ENCODE measurements at places on chromosomes 3 and 15.

DNA sequence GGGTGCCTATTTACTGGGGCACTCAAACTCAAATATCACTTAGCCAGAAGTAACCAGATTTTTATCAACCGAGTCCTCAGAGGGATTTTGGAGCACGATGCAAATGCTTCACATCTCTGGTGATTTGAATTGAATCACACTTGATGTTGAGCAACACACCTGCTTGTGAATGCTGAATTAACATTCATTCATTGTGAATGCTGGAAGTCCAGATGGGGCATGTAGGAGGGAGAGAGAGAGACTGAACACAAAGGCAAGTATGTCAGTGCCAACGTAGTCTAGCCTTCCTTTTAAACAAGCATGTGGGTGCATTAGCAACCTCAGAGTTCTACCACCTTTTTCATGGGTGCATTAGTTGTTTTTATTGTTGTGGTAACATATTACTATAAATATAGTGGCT, 156.2 kb downstream of the ADAMTSL3 start:
- no peak for DNase-seq

DNA sequence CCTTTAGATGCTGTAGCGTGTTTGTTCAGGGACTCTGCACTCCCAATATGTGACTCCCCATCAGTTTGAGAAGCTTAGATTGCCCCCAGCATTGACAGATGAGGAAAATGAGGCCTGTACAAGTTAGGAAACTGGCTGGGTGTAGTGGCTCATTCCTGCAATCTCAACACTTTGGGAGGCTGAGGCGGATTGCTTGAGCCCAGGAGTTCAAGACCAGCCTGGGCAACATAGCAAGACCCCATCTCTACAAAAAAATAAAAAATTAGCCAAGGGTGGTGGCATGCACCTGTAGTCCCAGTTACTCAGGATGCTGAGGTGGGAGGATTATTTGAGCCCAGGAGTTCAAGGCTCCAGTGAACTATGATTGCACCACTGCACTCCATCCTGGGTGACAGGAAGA, 14.0 kb upstream of the PTPN23 start:
- DNase-seq = no peak

- no peak for DNase-seq
Observed at GRCh38 chr3:146543461-146544001, 876 bp downstream of the PLSCR1 start.

GRCh38 chr15:60400944-60401343, 3.2 kb upstream of the ANXA2 start:
- DNase-seq = no peak

DNA sequence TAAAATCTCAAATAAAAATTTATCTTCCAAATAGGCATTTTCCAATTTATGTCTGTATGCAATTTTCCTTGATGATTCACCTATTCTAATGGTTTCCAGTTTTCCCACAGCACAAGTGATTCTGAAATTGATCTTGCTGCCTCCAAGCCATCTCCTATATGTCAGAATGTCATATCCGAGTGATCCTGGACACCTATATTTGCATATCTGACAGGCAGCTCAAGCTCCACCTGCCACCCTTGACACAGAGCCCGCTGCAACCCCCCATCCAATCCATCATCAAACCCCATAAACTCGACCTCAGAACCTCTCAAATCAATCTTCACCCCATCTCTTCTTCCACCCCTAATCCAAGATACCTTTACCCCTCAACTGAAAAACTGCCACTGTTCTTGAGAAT, 579.5 kb downstream of the EPHB1 start:
- DNase-seq = no peak

DNA sequence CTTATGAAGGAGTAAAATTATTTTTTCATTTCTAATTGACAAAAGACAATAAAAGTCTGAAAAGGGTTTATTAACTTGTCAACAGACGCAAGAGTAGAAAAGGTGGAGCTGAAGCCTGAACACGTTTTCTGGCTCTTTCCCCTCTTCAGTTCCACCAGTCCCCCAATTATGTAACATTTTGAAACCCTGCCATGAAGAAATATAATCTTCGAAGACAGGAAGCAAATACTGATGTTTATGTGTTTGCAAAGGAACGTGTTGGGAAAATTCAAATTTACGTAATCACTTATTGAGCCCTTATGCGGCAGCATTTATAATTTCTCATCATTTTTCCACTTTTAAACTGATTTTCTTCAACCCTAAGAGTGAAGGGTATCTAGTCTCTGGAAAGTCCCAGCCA, 767 bp downstream of the AP3S2 start:
- DNase-seq = no peak

DNA sequence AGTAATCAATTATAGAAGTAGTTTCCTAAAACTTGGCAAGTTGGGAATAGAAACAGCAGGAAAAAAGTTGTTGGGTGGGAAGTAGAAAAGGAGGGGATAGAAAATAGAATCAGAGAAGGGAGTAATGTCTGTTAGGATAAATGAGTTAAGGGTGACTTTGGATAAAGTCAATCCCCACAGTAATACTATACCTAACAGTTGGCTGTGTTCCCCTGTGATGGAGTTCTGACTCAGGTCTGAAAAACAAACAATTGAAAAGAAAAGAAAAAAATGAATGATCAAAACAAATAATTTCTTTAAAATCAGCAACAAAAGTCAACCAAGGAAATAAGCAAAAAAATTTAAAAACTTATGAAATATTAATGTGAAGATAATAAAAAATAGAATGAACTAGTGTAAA, 50.3 kb downstream of the EMC4 start:
- DNase-seq = no peak

DNA sequence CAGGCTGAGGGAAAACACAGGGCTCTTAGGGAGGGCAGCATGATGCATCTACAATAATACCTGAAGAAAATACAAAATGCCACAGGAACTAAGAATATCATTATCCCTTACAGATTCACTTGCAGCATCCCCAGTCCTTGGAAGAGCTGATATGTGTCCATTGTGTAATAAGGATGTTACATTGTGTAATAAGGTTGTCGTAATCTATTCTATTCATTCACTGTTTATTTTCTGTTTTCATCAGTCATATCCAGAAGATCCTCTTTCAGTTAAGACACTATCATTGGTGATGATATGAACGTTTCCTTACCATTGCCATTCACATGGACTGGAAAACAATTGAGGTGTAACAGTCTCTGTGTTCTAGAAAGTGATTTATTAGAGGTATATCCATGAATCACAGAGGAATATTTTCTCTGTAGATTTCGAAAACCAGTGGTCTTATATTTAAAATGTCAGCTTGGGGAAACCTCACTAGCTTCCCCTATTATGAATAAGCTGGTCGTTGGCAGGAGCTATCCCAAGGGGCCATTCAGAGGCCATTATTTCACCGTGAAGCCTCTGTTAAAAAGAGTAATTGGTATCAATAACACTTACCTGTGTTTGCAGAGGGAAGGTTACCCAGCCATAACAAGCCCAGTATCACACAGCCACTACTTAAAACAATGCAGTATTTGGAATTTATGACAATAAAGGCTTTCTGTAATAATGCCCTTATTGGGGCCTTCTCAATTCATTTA, 241.1 kb downstream of the ZNF385D start:
- no peak for DNase-seq

- DNase-seq = no peak
Observed at GRCh38 chr3:129485721-129486663, 42.4 kb upstream of the RHO start.

DNA sequence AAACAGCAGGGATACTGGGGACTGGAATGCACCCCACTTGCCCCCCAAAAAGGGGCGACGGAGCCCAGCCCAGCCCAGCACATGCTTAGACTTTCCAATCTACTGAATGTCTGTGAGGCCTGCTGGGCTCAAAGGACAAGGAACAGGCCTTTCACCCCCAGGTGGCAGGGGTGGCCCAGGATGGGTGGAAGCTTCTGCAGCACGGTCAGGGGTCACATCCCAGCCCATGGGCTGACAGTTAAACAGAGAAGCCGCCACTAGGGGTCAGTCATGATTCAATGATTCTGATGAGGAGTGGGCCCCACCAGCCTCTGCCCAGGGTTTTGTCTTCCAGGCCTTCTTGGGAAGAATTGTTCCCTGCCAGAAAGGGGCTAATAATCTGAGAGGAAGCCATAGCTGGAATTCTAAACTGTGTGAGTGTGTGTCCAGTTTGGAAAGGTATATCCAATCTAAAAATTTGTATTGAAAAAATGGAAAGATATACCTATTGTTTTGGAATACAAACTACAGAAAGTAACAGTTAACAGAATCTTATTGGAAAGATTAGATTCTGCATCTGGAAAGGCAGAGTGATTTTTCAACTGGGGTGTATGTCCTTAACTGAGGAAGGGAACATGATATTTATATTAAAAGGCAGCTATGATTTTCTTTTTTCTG, 2.2 kb downstream of the CHRNB4 start:
- peak; percentile 31 for DNase-seq

- DNase-seq = no peak
Observed at GRCh38 chr15:33810073-33810595, 158.2 kb upstream of the CHRM5 start.

DNA sequence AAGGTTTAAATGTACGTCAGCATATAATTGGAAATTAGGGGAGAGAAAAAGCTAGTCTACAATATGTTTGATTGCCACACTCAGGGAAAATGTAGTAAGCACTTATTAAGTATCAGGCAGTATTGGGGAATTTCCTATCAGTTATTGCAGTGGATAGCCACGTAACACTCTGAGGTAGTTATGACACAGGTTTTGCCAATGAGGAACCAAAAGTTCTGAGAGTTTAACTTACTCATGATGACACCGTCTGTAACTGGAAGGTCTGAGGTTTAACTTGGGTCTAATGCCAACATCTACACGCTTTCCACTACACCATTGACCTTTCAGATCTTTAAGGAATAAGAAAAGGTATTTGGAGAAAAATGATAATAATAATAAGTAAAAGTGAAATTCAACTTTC, 89.5 kb downstream of the ZMAT3 start:
- DNase-seq = no peak

GRCh38 chr3:46576-46975, 150.0 kb upstream of the CHL1 start:
- no peak for DNase-seq

DNA sequence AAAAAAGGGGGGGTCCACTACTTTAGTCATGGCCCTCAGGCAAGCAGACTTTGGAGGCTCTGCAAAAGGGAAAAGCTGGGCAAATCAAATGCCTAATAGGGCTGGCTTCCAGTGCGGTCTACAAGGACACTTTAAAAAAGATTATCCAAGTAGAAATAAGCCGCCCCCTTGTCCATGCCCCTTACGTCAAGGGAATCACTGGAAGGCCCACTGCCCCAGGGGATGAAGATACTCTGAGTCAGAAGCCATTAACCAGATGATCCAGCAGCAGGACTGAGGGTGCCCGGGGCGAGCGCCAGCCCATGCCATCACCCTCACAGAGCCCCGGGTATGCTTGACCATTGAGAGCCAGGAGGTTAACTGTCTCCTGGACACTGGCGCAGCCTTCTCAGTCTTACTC, 15.3 kb downstream of the ZMAT3 start:
- DNase-seq = no peak

- DNase-seq = no peak
Observed at GRCh38 chr3:126306397-126306796, 50.8 kb downstream of the KLF15 start.

DNA sequence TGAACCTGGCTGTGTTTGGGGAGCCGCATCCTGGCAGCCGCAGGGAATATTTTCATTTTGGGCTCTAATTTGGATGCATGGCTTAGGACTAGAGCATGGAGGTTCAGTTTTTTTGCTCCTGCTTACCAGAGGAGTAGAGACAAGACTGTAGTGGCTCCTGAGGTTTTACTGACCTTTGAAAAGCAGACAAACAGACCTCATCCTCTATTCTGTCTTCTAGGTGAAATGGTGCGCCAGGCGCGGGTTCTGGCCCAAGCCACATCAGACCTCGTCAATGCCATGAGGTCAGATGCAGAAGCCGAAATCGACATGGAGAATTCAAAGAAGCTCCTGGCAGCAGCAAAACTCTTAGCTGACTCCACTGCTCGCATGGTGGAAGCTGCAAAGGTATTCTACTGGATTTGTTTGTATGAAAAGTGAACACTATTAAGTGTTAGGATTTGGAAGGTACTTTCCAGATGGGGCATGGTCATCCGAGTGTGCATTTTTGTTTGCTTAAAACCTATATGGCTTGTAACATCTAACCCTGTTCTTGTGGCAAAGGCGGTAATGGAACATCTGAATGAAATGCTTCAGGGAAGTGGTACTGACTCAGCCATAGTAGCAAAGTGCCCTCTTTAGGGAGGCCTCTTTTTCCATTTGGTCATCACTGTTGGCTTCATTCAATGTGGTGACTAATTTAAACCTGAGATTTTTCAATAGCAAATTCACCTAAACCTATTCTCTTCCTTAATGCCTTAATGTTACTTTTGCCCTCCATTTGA, 330.7 kb upstream of the TPM1 start:
- DNase-seq = no peak

GRCh38 chr3:25155652-25156471, 272.2 kb upstream of the RARB start:
- no peak for DNase-seq

DNA sequence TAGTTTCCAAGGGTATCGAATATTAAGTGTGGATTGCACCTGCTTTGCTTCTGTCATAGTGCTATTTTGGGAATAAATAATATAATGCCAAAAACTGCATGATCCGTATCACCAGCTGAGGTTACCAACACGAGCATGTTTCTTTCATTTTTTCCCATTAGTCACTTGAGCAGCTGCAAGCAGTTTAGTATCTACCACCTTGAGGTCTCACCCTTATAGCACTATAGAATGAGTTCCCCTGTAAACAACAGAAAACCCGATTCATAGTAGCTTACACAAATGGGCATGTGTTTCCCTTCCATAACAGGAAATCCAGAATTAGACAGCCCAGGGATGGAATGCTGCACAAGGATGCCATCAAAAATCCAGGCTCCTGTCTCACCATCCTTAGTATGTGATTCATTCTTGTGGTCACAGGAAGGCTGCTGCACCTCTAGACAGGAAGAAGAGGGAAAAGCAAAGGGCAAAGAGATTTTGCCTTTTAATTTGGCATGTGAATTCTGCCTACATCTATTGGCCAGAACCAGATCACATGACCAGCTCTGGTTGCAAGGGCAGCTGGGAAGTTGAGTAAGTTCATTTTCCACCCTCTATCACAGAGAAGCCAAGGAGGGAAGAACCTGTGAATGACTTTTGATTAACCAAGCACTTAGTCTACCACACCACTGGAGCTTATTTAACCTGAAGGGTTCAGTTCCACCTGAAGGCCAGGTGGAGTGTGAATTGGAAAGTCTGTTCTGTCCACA, 91.3 kb upstream of the SLC25A36 start:
- DNase-seq = no peak

- DNase-seq = peak; percentile 3
Observed at GRCh38 chr3:62361824-62362223, 11.5 kb downstream of the FEZF2 start.

- DNase-seq = no peak
Observed at GRCh38 chr15:72562878-72563277, 88.7 kb downstream of the ARIH1 start.

GRCh38 chr3:113461488-113461887, 20.2 kb upstream of the CFAP44 start:
- no peak for DNase-seq

DNA sequence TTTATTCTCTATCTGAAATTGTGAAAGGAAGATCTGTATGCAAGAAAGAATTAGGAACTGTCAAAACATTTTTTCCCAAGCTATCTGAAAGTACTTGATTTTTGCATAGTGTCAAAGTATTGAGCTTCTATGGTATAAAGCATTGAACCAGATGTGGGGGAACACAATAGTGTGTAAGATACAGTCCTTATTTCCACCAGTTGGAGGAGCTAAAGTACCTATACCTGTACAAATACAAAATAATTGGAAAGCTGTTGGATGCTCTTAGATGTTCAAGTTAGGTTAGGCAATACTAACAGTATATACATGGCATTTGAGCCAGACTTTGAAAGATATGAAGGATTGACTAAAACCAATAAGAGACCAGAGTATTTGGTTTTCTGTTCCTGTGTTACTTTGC, 148.4 kb downstream of the B3GALNT1 start:
- DNase-seq = no peak
